ENCODE measurements at places on chromosomes 4 and X. TPM values are rescaled to one million over a fixed set of nuclear protein-coding genes. Genes with fewer than 3 reads are reported as not detected.

DNA sequence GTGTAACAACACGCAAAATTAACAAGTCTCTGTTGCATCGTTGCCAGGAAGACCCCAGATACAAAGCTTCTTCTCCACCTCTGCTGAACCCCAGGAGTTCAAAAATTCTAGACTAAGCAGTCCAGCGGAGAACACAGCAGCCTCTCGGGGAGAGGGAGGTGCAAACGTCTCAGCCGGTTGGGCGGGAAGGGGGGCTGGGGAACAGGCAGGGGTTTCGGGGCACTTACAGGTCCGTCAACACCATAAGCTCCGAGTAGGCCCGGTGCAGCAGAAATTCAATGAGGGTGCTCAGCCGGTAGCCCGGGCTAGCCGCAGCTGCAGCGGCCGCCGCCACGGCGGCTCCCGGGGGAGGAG is 394 bp downstream of the MED14 start:
- DNase-seq, result no peak

DNA sequence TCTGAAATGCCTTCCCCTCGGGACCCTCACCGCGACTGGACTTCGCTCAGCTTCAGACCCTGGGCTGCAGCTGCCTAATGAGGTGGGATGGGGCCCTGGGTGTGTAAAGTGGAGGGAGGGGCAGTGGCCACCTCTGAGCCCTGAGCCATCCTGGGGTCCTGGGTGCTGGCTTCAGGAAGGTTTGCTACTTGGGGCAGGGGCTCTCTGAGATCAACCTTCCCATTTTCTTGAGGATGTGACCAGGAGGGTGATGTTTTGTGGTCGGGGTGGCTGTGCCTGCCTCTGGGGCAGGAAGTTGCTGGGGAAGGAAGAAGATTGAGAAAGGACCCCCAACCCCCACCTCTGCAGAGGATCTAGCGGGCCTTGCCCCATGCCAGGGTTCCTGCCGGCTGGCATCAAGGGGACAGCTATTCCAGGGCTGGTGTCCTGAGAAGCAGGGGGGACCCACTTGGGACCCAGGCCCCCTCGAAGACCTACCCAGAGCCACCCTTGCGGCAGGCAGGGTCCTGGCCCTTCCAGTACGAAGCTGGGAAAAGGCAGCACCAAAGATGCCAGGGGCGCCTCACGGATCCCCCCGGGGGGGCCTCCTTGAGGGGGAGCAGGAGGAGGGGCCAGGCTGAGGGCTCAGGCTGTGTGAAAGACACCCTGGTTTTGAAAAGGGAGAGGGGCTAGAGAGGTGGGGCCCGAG is 6.5 kb downstream of the SH3BP2 start:
- DNase-seq, result no peak

DNA sequence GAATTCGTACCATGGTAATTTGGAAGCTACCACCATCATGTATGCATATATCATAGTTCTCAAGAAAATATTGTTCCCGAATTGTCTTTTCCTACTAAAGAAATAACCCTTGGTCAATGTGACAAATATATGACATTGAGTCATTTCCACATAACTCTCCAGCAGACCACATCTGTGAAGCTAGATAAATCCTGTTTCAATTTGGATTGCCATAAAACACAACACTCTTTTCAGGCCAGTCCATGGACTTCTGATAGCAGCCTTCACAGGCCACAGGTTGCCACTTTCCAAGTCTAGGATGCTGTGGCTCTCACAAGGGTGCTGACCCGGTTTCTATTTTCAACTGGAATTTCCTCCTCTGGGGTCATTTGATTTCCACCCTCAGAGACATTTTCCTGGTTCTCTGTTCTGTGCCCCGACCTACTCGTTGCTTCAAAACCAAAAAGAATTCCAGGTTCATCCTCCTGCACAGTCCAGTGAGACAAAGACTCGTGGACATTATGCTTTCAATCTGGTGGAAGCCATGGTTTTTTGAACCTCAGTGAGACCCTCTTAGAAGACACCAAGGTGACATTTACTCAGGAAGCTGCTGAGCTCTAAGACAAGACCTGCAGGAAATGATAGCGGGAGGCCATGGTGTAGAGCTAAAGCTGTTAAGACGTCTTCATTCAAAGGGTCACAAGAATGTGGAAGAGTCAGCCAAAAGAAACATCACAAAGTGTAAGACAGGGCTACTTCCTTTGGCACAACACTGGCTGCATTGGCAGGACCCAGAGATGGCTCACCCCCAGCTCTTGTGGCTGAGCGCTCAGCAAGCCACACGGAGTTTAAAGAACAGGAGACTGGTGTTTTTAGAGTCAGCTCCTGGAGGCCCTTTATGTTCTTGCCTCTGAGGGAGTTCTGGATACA is 119.8 kb downstream of the AMELX start:
- peak; percentile 13 for DNase-seq

GRCh38 chr4:65669111-65670019 is 924 bp downstream of the EPHA5 start:
- DNase-seq, result no peak

DNA sequence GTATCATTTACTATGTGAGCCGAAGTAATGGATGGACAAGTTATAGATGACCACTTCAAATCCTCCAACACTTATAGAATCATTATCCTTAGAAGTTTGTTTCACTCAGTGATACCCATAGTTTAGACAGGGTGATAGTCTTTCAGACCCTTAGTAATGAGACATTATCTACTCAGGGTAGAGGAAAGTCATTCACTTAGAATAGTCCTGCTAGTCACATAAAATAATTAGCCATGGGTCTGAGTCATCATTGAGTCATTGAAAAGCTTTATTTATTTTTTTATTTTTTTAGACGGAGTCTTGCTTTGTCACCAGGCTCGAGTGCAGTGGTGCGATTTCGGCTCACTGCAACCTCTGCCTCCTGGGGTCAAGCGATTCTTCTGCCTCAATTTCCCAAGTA is 321.7 kb upstream of the FSTL5 start:
- no peak for DNase-seq

DNA sequence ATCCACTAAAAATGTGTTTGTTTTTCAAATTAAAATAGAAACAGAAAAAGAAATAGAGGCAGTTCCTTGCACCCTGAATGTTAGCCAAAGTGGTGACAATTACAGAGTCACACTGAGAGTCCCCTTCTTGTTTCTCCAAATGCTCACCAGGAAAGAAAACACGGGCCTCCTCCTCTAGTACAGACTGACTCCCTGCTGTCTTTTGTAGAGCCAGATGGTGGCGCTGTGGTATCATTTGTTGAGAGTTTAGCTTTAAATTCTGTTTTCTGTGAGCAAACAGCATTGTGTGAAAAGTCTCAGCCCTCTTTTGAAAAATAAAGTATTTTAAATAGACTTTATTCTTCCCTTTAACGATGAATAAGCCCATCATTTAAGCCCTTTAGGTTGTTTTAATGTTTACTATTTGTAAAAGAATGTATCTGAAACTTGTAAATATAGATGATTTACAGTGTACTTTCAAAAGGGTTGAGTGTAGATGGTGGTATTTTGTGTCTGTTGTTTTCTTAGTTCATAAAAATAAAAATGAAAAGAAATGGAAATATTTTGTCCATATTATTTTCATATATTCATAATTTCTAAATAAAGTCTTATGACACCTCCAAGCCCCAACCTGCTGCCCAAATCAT is 36.9 kb upstream of the ATOH1 start:
- DNase-seq, result peak; percentile 43

The TMPRSS11F gene
- not detected for total RNA-seq

DNA sequence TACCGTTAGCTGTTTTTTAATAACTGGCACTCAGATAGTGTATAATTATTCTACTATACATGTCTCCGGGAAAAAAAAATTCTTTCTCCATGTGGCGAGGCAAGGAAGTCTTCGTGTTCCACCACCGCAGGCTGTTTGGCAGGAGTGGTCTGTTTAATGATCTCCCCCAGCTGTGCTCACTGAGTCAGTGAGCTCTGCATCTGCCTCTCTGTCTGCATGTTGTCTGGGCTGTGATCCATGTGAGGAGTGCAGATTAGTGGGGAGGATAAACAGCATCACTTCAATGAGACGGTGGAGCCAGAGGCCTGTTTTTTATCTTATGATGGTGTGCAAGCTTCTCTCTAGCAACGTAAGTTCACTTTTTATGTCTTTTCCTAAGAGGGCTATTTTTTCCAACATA is 69.8 kb downstream of the RPS3A start:
- DNase-seq, result no peak

All from lung microvascular endothelial cell (primary cell).